ENCODE measurements at places on chromosomes 2 and 18.

GRCh38 chr2:179460181-179460929, 195.7 kb upstream of the SESTD1 start:
- peak; percentile 69 for DNase-seq

DNA sequence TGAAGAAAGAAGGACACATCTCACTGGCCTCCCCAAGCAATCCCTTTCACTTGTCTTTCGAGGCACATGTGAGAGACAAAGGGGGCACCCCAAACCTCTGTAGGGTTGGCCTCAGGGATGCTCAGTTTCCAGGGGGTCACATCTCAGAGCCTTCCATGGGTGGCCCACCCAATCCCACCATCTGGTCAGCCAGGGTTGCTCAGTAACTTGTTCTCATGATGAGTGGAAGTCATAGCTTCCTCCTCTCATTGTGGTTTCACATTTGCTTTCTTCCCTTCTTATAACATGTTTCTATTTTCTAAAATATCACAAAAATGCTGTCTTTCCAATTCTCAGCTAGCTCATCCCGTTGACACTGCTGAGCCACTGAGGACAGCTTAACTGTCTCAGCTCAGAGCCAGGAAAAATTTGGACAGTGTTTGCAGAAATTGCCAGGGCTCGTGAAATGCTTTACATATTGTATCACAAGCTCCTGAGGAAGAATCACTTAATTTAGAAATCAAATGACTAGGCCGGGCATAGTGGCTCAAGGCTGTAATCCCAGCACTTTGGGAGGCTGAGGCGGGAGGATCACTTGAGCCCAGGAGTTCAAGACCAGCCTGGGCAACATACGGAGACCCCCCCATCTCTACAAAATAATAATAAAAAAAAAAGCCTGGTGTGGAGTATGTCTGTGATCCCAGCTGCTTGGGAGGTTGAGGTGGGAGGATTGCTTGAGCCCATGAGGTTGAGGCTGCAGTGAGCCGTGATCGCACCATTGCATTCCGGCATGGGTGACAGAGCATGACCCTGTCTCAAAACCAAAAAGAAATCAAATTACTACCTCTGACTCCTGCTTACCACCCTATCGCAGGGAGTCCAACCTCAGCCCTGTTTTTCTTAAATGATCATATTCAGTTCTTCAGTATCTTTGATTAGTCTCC, 129.3 kb downstream of the PRKCE start:
- no peak for DNase-seq

GRCh38 chr2:222982010-222982908, 69.7 kb upstream of the KCNE4 start:
- peak; percentile 54 for DNase-seq

DNA sequence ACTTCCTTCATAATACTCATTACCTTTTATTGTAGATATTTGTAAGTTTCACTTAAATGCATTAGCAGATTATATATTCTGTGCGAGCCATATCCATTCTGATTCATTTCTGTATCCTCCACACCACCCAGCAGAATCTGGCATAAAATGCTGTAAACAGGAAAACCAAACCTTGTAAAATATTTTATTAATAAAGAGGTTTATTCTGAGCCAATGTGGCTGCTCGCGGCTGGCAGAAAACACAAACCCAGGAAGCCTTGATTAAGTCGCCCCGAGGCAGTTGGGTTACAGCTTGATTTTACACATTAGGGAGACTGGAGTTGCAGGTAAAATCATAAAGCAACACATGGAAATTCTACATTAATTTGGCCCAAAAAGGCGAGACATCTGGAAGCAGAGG, 40.5 kb downstream of the GNAL start:
- DNase-seq, result no peak

GRCh38 chr2:124649001-124649400, 623.9 kb downstream of the CNTNAP5 start:
- DNase-seq, result no peak

- DNase-seq, result no peak
These were observed 184.7 kb downstream of the SMAD7 start for GRCh38 chr18:48766026-48766425.

DNA sequence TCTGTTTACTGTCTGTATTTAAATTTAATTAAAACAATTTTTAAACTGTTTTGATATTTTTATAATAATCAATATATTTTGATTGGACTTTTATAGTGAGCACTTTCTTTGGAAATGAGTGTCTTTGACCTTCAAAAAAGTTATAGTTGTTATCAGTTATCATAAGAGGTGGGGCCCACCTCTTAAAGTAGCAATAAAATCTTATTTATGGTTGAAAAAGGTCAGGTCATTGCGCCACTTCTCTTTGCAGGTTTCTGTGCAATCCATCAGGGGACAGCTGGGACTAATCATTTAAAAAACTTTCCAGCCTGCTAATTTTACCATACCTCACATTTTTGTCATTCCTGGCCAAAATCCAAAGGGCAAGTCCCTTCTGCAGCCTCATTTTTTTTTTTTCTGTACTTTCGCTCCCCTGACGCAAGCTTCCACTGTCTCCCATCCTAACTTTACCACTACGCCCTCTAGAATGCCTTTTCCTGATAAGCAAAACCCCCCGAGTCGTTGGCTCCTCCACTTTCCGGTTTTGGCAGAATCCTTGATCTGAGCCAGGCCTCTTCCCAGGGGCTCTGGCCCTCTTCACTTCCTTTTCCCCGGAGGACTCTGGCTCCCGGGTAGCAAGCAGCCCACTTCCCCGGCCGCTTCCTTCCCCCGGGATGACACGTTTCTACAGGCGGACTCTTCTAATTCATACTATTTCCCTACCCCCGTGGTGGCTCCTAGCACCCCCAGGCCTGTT, 1.1 kb upstream of the SEH1L start:
- DNase-seq, result no peak

GRCh38 chr2:166545473-166545872, 51.4 kb upstream of the SCN7A start:
- no peak for DNase-seq

GRCh38 chr18:45324495-45325113, 290.7 kb upstream of the SLC14A2 start:
- no peak for DNase-seq

DNA sequence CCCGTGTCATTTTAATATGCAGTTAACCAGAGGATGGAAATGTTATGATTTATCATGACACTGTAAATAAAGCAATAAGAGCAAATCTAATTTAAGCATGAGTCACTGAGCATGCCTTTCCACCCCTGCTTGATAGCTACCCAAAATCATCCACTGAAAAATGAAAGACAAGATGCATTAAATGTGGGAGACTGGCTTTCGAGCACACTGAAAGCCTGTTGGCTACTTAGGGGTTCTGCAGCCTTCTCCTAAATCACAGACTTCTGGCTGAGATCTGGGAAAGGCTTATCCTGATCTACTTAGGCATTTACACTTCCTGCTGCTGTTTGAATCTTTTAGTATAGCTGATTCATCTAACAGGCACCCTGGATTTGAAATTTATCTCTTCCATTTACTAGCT, 778.3 kb upstream of the CDH7 start:
- no peak for DNase-seq

GRCh38 chr18:41263956-41264355, 691.1 kb upstream of the PIK3C3 start:
- DNase-seq, result no peak
